ACHN (cell line): ENCODE measurements at places on chromosomes 6 and 20.

- DNase-seq, result no peak
Observed at GRCh38 chr6:88636871-88637270, 326.5 kb downstream of the RNGTT start.

GRCh38 chr6:77403424-77403823 lies 59.9 kb downstream of the HTR1B start:
- DNase-seq, result no peak

- DNase-seq, result no peak
Observed at GRCh38 chr6:154923199-154923869, 71.8 kb upstream of the TIAM2 start.

DNA sequence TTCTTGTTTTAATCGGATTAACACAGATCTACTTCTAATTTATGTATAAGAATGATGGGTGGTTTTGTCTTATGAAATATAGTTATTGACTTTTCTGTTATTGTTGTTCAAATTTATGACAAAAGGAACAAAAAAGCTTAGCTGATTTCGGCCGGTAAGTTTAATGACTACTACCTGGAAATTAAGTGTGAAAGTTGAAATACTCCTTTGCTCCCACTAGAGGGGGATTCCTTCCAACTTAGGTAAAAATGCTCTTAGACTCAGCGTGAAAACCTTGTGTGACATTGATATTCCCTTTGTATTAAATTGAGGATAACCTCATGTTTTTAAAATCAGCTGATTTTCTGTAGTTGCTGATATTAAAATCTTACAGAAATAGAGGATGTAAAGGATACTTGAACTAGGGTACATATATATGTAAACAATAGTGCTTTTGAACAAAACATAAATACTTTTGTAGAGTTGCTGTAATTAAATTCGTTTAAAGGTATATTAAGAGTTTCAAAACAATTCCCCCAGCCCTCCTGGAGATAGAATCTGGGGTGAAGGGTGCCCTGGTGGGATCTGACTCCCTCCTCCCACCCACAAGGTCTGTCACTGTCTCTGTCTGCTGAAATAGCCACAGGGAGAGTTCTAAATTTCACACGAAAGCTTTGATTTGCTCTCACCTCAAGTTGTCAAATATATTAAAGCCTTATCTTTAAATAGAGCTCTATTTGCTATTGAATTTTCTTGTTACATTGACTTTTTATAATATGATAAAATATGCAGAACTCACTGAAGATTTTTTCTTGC lies 257.5 kb downstream of the ARID1B start:
- DNase-seq, result peak; percentile 69

DNA sequence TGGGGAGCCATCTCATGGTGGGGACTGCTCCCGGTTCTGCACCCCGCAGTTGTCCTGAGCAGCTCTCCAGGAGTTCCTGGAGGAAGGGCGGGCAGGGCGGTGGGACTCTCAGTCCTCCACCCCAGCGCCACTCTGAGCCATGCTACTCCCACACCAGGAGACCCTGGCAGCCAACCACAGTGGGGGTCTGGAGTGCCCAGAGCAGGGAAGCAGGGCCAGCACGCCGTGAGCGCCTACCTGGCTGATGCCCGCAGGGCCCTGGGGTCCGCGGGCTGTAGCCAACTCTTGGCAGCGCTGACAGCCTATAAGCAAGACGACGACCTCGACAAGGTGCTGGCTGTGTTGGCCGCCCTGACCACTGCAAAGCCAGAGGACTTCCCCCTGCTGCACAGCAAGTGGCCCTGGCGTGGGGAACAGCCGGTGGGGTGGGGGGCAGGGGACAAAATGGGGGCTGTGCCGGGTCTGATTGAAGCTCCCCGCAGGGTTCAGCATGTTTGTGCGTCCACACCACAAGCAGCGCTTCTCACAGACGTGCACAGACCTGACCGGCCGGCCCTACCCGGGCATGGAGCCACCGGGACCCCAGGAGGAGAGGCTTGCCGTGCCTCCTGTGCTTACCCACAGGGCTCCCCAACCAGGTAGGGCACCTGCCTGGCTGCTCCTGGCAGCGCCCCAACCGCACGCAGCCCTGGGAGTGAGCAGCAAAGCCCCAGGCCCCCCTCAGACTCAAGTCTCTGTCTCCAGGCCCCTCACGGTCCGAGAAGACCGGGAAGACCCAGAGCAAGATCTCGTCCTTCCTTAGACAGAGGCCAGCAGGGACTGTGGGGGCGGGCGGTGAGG lies 1.6 kb upstream of the TNFRSF6B start:
- DNase-seq, result no peak

GRCh38 chr20:4009309-4009708 lies 6.0 kb downstream of the RNF24 start:
- DNase-seq, result no peak

DNA sequence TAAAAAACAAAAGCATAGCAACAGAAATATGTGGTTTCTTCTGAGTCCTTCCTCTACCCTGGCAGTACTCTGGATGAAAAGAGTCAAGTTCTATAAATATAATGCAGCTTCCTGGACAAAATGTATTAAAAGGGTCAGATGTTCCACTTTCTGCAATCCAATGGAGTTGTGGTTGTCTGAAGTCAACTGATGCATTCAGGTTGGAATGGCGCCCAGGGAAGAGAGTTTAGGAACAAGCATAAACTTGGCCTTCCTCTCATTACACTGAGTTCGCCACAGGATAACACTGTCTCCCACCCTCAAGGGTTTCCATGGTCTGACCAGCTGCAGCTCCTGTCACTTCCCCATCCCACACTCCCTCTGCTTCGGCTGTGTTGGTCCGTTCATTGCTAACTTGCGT lies 66.4 kb downstream of the PLEKHG1 start:
- DNase-seq, result no peak

DNA sequence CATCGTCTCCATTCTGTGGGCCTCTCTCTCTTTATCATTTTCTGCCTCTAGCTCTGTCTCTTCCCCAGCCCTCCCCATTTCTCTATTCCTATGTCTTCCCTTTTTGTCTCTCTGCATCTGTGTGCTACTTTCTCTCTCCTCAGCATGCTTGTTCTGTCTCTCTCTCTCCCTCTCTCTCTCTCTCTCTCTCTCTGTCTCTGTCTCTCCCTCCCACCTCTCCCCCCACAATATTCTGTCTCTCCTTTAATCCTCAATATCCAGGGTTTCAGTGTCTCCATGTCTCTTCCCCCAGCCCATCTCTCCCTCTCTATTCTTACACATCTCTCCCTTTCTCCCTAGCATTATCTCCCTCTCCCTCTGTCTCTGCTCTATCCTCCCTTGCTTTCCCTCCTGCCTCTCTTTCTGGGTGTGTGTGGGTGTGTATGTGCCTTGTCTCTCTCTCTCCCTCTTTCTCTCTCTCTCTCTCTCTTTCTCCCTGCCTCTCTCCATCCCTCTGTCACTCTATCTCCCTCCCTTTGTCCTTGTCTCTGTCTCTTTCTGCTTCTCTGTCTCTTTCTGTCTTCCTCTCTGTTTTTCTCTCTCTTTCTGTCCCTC lies 76.9 kb upstream of the SIRPA start:
- no peak for DNase-seq

DNA sequence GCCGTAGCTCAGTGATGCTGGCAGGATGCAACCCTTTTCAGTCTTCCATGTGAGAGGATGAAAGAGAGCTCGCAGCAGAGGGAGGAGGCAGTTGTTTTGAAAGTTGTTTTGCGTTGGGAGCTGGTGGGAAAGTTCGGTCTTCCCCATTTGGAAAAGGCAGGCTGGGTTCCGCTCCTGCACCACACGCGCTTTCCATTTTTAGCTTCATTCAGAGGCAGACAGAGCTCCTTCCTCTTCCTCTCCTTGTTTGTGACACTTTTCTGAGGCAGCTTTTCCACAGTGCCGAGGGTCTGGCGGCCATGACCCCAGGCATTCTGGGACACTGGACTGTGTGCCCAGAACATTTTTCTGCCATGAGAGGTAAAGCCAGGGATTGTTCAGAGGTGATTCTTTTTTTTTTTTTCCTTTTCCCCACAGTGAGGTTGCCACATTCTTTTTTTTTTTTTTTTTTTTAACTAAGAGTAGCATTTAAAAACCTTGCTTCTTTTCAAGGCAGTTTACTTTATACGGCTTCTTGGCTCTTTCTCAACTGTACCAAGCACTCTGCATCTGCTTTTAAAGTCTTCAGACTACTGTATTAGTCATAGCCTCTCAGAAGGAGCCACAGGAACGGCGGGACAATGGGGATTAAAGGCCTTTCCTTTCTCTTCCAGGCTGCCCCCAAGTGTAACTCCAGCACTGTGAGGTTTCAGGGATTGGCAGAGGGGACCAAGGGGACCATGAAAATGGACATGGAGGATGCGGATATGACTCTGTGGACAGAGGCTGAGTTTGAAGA lies 1.6 kb downstream of the PRDM1 start:
- DNase-seq, result no peak

DNA sequence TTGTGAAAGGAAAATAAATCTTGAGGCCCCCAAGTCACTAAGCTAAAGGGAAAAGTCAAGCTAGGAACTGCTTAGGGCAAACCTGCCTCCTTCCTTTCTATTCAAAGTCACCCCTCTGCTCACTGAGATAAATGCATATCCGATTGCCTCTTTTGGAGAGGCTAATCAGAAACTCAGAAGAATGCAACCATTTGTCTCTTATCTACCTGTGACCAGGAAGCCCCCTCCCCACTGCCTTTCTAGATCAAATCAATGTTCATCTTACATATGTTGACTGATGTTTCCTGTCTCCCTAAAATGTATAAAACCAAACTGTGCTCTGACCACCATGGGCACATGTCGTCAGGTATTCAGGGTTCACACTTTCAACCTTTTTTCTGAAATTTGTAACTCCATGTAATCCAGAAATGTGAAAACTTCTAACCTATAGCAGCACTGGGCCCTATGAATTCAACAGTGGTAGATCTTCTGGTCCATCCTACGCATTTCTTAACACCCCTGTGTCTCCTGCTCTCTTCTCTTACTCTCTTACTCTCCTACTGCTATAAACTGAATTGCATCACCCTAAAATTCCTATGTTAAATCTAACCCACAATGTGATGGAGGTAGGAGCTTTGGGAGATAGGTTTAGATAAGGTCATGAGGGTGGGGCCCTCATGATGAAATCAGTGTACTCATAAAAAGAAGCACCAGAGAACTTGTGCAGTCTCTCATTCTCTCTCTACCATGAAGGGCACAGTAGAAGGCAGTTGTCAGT lies 89.3 kb downstream of the EPB41L2 start:
- no peak for DNase-seq

- no peak for DNase-seq
Observed at GRCh38 chr6:91824331-91824730, 1237.5 kb upstream of the MAP3K7 start.

DNA sequence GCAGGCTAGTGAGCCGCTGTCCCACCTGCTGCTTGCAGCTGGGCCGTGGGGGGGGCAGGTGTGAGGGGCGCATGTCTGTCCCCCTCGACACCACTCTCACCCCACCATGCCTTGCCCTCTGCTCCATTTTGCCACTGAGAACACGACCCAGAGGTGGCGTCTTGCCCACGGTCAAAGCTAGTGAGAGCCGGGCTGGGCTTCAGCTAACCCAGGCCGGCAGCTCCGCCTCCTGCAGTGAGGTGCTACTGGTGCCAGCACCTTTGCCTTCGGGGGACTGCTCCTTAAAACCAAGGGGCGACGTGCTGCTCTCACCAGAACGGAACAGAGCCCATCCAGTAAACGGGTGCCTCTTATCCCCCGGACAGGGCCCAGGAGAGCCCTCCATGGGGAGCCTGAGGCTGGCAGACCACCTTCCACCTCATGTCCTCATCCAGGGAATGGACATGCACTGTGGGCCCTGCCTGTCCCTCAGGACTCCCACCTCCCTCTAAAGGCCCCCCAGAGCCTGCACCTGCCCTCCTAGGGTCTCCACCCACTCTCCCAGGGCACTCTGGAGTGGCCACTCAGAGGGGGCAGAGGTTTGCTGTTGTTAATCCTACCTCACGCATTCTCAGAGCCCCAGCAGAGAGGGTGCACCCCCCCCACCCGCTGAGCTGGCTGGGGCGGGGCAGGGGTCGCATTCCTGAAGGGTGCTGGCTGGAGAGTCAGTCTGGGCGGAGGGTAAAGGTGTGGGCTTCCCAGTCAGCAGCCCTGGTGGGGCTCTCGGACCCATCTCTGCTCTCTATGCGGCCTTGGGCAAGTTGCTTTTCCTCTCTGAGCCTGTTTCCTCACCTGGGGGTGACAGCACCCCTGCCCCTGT lies 2.9 kb downstream of the RBBP8NL start:
- DNase-seq, result no peak
